ENCODE measurements at places on chromosomes 5 and 9.

- DNase-seq = no peak
Measured at GRCh38 chr5:39264528-39264927, 45.2 kb upstream of the FYB1 start.

GRCh38 chr5:180205916-180206315, 3.1 kb downstream of the RASGEF1C start:
- no peak for DNase-seq

GRCh38 chr9:114499528-114499927, 5.7 kb downstream of the WHRN start:
- no peak for DNase-seq

DNA sequence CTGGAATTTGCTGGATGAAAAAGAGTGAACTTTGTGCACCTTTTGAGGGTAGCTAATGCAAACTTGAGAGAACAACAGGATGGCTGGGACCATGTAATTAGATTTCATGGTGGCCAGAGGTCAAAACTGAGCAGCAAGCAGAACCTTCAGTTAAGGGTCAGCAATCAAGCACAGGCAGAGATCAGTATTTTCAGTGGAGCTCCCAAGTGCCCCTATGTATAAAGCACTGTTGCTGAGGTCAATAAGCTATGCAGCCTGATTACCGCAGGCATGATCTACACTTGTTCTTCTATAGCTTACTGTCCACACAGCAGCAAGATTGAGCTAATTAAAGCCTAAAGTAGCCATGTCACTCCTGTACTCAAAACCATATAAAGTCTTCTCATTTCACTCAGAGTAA, 62.1 kb upstream of the TMC1 start:
- no peak for DNase-seq

DNA sequence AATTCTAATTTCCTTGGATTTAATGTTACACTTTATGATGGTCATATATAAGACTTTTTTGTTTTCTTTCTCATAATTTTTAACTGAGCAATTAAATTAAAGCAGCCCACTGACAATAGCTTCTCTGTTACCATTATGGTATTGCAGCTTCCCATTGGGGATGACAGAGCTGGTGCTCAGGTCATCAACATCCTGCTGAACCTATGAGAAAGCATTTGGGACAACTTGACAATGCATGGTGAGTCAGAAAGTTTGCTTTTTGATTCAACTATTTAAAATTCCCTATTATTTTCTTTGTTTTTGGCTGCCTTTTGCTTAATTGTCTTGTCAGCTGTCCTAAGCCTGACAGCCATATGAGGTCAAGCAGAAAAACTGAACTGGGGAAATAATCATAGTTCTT, 487.4 kb upstream of the RIOK2 start:
- DNase-seq = no peak

DNA sequence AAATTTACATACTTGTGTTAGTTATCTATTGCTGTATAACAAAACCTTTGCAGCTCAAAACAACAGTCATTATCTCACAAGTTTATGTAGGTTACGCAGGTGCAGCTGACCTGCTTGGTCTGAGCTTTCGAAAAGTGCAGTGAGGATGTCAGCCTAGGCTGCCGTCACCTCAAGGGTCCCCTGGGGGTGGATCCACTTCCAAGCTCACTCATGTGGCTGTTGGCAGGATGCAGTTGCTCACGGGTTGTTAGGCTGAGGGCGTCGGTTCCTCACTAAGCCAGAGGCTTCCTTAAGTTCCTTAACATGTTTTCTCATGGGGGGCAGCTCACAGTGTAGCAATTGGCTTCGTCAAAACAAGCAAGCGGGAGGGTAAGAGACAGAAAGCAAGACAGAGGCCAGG, 139.8 kb downstream of the DOCK8 start:
- DNase-seq = no peak

- DNase-seq = no peak
Measured at GRCh38 chr5:147208134-147208533, 26.7 kb upstream of the STK32A start.

DNA sequence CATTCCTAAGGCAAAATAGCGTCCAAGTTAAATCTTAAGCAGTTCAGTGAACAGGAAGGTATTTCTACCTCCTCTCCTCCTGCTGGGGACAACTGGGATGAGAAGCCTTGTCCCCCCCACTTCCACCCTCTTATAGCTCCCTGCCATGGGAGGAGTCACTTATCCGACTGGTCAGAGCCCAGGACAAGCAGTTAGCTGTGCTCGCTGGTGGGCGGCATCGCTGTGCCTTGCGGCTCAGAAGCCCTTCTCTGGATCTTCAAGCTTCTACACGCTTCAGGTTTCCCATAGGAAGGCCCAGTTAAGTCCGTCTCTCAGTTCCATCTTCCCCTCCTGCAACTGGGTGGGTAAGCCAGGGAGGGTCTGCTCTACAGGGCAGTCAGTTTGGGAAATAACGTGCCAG, 77.2 kb downstream of the PAX5 start:
- DNase-seq = no peak

GRCh38 chr9:76676857-76677256, 87.4 kb upstream of the PCA3 start:
- DNase-seq = no peak

DNA sequence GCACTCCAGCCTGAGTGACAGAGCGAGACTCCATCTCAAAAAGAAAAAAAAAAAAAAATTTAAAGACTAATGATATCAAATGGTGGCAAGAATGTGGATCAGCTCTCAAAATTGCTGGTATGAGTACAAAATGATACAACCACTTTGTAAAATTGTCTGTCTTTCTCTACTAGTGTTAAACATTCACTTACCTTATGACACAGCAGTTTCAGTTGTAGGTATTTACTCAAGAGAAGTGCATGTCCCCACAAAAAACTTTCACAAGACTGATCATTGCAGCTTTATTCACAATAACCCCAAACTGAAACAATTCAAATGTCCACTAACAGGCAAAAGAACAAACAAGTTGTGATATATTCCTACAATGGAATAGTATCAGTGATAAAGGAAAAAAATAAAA, 14.7 kb upstream of the CETN3 start:
- no peak for DNase-seq

- no peak for DNase-seq
Measured at GRCh38 chr5:5128766-5129165, 11.4 kb upstream of the ADAMTS16 start.

- no peak for DNase-seq
Measured at GRCh38 chr5:176768174-176768970, 42.0 kb upstream of the UNC5A start.
